ENCODE measurements at places on chromosomes 12 and 14. TPM values are rescaled to one million over a fixed set of nuclear protein-coding genes. Genes with fewer than 3 reads are reported as not detected.

Gene PRH2
- total RNA-seq: not detected

Gene TSPAN8
- total RNA-seq: 0.49 TPM

Gene NID2
- 0.27 TPM for total RNA-seq

Gene BRI3BP
- 33.3 TPM for total RNA-seq

Gene OR4E1
- not detected for total RNA-seq

Gene AKAP5
- total RNA-seq: 3.7 TPM

Gene OR6C2
- not detected for total RNA-seq

Gene MTHFD1
- 237 TPM for total RNA-seq

Gene PAPLN
- total RNA-seq: 15.6 TPM

Gene PLEK2
- total RNA-seq: not detected

Gene CLEC4D
- not detected for total RNA-seq

Gene FGFR1OP2
- total RNA-seq: 32.7 TPM

Gene PROX2
- total RNA-seq: 0.33 TPM

Gene PAH
- total RNA-seq: 1.9 TPM

Gene A2M
- 3.5 TPM for total RNA-seq

Gene ITGB7
- 487 TPM for total RNA-seq

Gene CATSPERB
- not detected for total RNA-seq

Gene CLEC1A
- total RNA-seq: not detected

Gene LALBA
- total RNA-seq: not detected

Gene ZNF384
- 49.3 TPM for total RNA-seq

Gene SRRM4
- total RNA-seq: not detected

Gene ACOT6
- total RNA-seq: not detected

Gene ASB8
- total RNA-seq: 29.3 TPM

Gene KRT82
- total RNA-seq: not detected

Gene KRT71
- total RNA-seq: not detected
